ENCODE measurements at places on chromosomes 7 and 10.

DNA sequence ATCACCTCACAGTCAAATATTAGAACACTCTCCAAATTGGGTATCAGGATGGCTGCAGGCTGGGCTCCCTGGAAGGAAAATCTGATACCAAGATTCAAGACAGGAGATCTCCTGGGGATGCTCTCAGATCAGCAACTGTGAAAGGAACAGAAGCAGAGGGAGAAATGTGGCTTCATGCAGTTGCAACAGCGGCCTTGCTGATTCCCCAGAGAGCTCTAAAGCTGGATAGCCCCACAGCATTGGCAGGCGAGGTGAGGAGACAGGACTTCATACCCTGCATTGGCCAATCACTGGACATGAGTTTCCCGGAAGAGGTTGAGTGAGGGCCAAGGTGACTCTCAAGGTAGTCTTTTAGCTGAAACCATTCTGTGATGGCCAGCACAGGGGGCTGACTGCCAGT is 190.6 kb downstream of the PTPN20 start:
- DNase-seq, result no peak

- no peak for DNase-seq
Measured at GRCh38 chr7:13061115-13061514, 373.7 kb downstream of the ARL4A start.

GRCh38 chr10:11742779-11743298 is 657 bp downstream of the ECHDC3 start:
- no peak for DNase-seq

DNA sequence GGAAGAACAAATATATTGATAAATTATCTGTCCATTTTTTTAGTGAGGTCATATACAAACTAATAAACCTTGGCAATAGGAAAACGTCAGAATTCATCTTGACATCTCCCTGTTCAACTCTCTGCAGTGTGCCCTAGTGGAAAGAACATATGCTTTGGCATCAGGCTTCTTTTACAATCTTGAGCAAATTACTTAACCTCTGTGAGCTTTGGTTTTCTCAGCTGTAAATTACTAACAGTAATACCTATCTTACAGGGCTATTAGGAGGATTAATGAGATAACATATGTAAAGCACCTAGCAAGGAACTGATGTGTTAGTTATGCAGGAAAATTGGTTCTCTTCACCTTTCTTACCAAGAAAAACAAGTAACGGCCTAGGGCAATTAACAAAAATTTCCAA is 161.8 kb downstream of the PHTF2 start:
- DNase-seq, result no peak

DNA sequence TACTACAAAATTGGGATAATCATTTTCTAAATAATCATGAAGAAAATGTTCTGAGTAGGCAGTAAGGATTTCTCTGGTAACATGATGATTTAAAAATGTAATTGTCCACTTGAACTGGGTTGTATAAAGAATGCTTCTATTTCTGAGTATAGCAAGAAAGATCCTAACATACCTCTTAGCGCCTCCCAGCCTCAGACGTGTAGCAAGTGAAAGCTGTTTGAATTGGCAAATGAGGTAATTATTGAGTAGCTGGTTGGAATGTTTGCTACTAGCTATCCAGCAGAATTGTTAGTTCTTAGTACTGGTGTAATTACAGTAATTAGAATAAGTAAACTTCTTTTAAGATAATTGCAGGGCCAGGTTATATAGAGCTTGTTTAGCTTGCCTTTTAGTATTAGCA is 47.9 kb downstream of the SEPTIN7 start:
- DNase-seq, result no peak

DNA sequence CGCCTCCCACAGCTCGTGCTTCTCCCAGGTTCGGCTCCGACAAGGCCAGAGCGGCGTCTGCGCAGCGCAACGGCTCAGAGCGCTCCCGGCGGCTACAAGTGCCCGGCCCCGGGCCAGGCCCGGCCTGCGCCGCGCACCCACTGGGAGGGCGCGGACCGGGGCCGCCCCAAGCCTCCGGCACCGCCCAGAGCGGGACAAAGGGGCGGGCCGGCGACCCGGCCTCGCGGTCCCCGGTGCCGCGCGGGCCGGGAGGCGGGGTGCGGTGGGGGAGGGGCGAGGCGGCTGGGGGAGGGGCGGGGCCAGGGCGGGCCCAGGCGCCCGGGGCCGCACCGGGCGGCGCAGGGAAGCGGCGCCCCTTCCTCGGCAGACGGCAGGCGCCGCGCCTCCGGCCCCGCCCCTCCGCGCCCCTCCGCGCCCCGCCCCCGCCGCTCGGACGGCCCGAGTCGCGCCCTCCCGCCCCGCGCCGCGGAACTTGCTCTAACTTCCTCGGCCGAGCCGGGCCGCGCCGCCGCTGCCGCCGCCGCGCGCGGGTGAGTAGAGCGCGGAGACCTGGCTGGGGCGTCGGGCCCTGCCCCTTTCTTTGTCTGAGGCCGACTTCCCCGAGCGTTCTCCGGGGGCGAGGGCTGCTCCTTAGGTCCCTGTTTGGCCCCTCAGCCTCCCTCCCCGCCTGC is at the start of gene TSPAN14:
TSPAN14 (plus strand) TSS at position 469 of the 671 bp plus-strand sequence. CDS start 34,924 bp downstream, outside the sequence.
- DNase-seq, result no peak

- no peak for DNase-seq
Measured at GRCh38 chr7:3807824-3808223, 506.8 kb downstream of the SDK1 start.

GRCh38 chr10:100972115-100972903 is 3.0 kb downstream of the SEMA4G start:
- DNase-seq, result no peak

- DNase-seq, result no peak
Measured at GRCh38 chr10:93062514-93063143, 2.0 kb downstream of the CYP26C1 start.

DNA sequence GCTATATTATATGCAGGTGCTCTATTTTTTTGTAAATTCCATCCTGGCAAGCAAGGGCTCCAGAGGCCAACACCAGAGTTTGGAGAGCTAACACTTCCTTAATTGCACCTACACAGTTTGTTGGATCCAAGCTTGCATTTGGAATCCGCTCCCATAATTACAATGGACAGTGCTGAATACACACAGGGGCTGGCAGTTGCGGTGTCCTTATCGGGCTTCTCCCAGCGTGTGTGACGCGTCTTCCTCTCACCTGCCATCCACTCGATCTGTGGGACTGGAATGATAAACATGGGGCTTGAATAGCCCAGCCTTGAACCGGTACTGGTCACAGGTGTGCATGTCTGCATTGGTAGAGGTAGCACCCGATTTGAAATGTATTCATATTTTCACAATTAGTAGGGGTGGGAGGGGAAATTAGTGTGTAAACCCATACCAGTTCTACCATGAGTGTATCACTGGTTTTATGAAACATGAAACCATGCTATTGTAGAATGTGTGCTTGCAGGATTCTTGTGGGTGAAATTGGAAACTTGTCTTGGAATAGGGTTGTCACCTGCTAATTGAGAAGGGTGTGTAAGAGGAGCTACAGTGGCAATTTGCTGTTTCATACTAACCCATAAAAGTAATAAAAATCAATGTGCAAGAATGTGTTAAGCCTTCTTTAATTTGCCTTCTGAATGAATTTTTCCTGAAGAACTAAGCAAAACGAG is 316.5 kb downstream of the WDR11 start:
- DNase-seq, result no peak

DNA sequence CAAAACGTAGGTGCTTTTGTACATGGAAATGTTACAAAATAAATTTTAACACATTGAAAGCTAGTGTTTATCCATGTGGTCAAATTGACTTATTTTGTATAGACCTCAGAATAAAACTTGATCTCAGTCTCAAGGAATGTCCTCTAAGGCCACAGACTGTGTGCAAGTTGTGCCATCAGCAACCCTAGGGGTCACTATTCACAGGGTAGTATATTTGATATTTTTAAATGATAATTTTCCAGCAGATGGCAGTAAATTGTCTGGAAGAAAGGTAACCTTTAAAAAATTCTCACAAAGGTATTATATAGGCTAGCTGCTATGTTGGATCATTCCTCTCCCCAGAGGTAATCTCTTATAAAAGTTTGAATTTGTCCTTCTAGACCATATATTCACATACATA is 12.9 kb upstream of the SNX10 start:
- no peak for DNase-seq

DNA sequence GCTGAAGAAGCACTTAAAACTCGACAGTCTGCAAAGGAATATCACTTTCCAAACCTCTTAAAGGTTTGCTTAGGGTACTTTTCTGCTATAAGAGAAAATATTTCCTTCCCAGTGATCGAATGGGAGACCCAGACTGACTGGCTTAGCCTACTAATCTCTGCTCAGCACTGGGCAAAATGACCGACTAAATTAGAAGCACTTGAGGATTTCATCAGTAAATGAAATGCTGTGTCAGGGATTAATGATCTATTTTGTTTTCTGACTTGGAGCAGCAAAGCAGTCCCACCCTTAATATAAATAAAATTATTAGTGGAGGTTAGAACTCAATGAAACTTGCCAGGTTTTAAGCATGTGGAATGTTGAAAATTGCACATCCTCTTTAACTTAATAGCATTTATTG is 411.6 kb downstream of the NEBL start:
- no peak for DNase-seq
